ENCODE measurements at places on chromosomes 1 and 21. TPM values are rescaled to one million over a fixed set of nuclear protein-coding genes. Genes with fewer than 3 reads are reported as not detected.
A peak's percentile ranks its signal among the peaks of the same experiment; 100 is the strongest.

GRCh38 chr1:200198236-200198635, 170.7 kb downstream of the NR5A2 start:
- no peak overlapping the region for H3K27ac ChIP-seq
- no peak for DNase-seq
- peaks cover 1% of the 10 kb centered on the region for H3K4me1 ChIP-seq
- no peak overlapping the region for H3K4me3 ChIP-seq
- H3K36me3 ChIP-seq = peaks cover 2% of the 10 kb centered on the region
- no peaks in the 10 kb centered on the region for H3K27me3 ChIP-seq

- peaks cover 82% of the 10 kb centered on the region for H3K27me3 ChIP-seq
- H3K4me1 ChIP-seq = peaks cover 5% of the 10 kb centered on the region
- H3K4me3 ChIP-seq = no peak overlapping the region
- no peak overlapping the region for H3K27ac ChIP-seq
Measured at GRCh38 chr1:36656271-36656670, 173.6 kb upstream of the CSF3R start.

The TSPEAR gene
- 0.07 TPM for polyA plus RNA-seq

The BRINP3 gene
- not detected for polyA plus RNA-seq

DNA sequence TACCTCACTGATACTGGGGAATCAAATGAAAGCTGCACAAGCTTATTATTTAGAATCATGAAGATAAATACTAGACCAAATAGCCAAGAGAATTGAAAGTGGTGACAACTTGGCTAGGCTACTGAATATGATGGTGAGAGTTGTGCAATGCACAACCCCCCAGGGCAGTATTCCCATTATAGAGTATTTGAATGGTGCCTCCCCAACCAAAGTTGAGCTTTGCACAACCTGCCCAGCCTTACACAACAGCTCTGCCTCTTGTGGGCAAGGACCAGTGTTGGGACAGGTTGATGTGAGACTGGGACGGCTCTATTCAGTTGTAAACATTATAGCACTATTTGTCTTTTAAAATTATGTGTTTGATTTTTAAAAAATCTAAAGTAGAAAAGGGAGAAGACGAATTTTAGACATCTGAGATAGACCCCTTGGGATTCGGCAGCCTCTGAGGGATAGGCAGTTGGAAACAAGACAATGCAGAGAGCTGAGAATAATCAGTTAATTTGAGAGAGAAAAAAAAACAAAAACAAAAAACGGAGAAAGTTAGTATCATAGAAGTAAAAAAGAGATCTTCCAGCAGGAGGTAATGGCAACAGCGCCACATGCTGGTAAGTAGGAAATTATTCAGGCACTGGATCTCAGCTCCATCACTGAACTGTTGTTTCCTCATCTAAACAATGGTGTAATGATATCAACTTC, 91.0 kb upstream of the KCNA3 start:
- peak overlapping the region; percentile 12 for H3K27ac ChIP-seq
- no peaks in the 10 kb centered on the region for H3K36me3 ChIP-seq
- peak; percentile 44 for DNase-seq
- H3K4me1 ChIP-seq = peaks cover 6% of the 10 kb centered on the region

GRCh38 chr1:79974659-79975058, 968.1 kb upstream of the ADGRL4 start:
- no peaks in the 10 kb centered on the region for H3K27me3 ChIP-seq
- H3K4me1 ChIP-seq = no peaks in the 10 kb centered on the region
- no peak overlapping the region for H3K27ac ChIP-seq
- DNase-seq = no peak

GRCh38 chr21:25127007-25127406, 480.3 kb downstream of the MRPL39 start:
- no peak for DNase-seq
- no peaks in the 10 kb centered on the region for H3K4me1 ChIP-seq
- H3K27ac ChIP-seq = no peak overlapping the region
- no peaks in the 10 kb centered on the region for H3K36me3 ChIP-seq
- H3K4me3 ChIP-seq = no peak overlapping the region

The KRTAP12-3 gene
- not detected for polyA plus RNA-seq

The SLC35F3 gene
- polyA plus RNA-seq = not detected

The CENPF gene
- polyA plus RNA-seq = 1.5 TPM

The CYP4A22 gene
- not detected for polyA plus RNA-seq

- H3K27me3 ChIP-seq = peaks cover 4% of the 10 kb centered on the region
- no peak for DNase-seq
- peaks cover 9% of the 10 kb centered on the region for H3K4me1 ChIP-seq
- H3K27ac ChIP-seq = peak overlapping the region; percentile 8
- H3K4me3 ChIP-seq = no peak overlapping the region
Measured at GRCh38 chr1:228513236-228513900, 26.2 kb downstream of the RNF187 start.

The NR1I3 gene
- polyA plus RNA-seq = not detected

DNA sequence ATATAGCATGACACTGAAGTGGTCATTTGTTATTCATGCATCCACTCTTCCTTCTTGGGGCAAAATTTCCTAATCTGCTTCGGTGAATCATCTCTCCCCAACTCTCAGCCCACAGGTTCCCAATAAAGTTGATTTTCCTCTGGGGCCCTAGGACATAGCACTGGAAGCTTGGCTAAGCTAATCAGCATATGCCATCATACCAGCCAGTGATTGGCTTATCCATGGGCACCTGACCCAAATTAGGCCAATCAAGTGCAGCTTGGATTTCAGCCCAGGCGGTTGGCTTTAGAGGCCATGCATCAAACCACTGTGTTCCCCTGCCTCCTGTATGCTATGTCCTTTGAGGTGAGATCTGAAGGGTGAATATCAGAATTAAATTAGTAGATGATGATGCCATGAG, 58.9 kb downstream of the C1orf94 start:
- no peak for DNase-seq
- no peaks in the 10 kb centered on the region for H3K36me3 ChIP-seq
- H3K4me3 ChIP-seq = no peak overlapping the region
- no peaks in the 10 kb centered on the region for H3K4me1 ChIP-seq
- H3K27ac ChIP-seq = no peak overlapping the region

GRCh38 chr1:159831412-159832141, 4.9 kb downstream of the SLAMF8 start:
- H3K27ac ChIP-seq = peak overlapping the region; percentile 12
- peaks cover 8% of the 10 kb centered on the region for H3K36me3 ChIP-seq
- H3K27me3 ChIP-seq = no peaks in the 10 kb centered on the region
- DNase-seq = no peak
- H3K4me1 ChIP-seq = peaks cover 32% of the 10 kb centered on the region
- no peak overlapping the region for H3K4me3 ChIP-seq

The SMCP gene
- not detected for polyA plus RNA-seq

DNA sequence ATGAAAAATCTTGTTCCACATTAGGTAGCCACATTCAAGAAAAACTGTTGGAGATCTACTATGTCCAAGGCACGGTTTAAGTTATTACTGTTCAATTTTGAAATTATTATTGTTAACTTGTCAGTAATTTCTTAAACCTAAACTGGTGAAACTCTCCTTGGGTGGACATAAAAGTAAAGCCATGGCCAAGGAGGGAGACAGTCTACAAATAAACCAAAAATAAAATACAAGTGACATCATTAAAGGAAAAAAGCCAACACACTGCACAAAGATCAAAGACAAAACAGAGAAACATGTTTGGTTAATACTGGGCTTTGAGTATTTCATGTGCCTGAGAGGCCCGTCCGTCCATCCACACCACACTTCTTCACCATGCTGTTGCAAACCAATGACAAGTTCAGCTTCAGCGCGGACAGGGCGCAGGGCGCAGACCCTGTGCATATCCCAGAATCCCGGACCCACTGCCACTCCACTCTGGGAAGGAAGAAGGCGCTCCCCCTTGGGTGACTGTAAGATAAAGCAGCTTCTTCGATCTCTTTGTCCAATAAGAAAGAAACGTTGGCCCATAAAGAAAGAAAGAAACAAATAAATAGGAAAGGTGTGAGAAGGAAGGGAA, 918 bp upstream of the RASAL2 start:
- H3K27me3 ChIP-seq = peaks cover 48% of the 10 kb centered on the region
- no peak for DNase-seq
- peak overlapping the region; percentile 75 for H3K4me3 ChIP-seq
- H3K36me3 ChIP-seq = peaks cover 5% of the 10 kb centered on the region
- peaks cover 12% of the 10 kb centered on the region for H3K4me1 ChIP-seq
- H3K27ac ChIP-seq = no peak overlapping the region

The SNX7 gene
- polyA plus RNA-seq = not detected

DNA sequence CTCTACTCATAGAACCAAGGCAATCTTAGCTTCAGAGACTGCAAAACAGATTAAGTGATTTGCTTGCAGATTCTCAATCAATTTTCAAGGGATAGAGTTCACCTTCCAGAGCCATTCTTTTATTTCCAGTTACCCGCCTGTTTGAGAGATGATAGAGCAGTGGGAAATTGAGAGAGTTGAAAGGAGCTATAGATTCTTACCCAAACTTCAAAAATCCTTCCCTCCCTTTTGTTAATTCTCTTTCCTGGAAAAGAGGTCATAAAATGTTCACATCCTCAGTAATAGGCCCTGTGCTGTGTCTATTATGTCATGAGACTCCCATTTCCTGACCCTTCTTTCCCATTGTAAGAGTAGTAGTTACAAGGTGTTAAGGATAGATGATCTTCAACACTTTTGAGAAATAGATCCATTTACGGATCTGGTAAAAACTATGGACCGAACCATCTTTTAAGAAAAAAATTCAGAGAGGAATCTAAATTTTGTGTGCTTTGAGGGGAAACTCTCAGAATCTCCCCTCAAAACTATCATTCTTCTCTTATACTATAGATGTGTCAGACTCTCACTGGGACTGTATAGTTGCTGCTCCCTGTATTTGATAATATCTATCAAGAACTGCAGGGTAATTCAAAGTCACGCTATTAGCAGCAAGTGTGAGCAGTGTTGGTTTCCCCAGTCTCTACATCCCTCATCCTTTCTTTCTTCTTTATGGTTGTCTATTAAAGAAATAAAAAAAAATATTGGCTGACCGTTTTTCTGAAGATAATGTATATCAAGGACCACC, 8.0 kb downstream of the RGS4 start:
- H3K4me3 ChIP-seq = no peak overlapping the region
- no peak overlapping the region for H3K27ac ChIP-seq
- H3K27me3 ChIP-seq = peaks cover 6% of the 10 kb centered on the region
- H3K4me1 ChIP-seq = no peaks in the 10 kb centered on the region
- DNase-seq = no peak

GRCh38 chr1:166960858-166961474, 14.4 kb downstream of the ILDR2 start:
- no peak overlapping the region for H3K4me3 ChIP-seq
- no peaks in the 10 kb centered on the region for H3K4me1 ChIP-seq
- no peak for DNase-seq
- H3K27ac ChIP-seq = no peak overlapping the region

- H3K4me1 ChIP-seq = no peaks in the 10 kb centered on the region
- H3K36me3 ChIP-seq = no peaks in the 10 kb centered on the region
- H3K4me3 ChIP-seq = no peak overlapping the region
- no peak for DNase-seq
- H3K27ac ChIP-seq = no peak overlapping the region
- peaks cover 20% of the 10 kb centered on the region for H3K27me3 ChIP-seq
Measured at GRCh38 chr21:41029571-41029970, 138.4 kb upstream of the BACE2 start.

GRCh38 chr1:66012106-66012784, 219.6 kb downstream of the PDE4B start:
- no peak for DNase-seq
- peak overlapping the region; percentile 7 for H3K4me3 ChIP-seq
- H3K27ac ChIP-seq = no peak overlapping the region
- H3K4me1 ChIP-seq = peaks cover 8% of the 10 kb centered on the region
- no peaks in the 10 kb centered on the region for H3K36me3 ChIP-seq
- peaks cover 14% of the 10 kb centered on the region for H3K27me3 ChIP-seq

GRCh38 chr1:76234061-76234460, 159.5 kb downstream of the ST6GALNAC3 start:
- H3K4me3 ChIP-seq = no peak overlapping the region
- no peaks in the 10 kb centered on the region for H3K27me3 ChIP-seq
- peaks cover 8% of the 10 kb centered on the region for H3K4me1 ChIP-seq

The TUT4 gene
- polyA plus RNA-seq = 40.9 TPM

GRCh38 chr1:224565611-224566406, 50.3 kb upstream of the CNIH3 start:
- H3K4me3 ChIP-seq = no peak overlapping the region
- H3K36me3 ChIP-seq = no peaks in the 10 kb centered on the region
- no peak overlapping the region for H3K27ac ChIP-seq
- H3K4me1 ChIP-seq = no peaks in the 10 kb centered on the region

DNA sequence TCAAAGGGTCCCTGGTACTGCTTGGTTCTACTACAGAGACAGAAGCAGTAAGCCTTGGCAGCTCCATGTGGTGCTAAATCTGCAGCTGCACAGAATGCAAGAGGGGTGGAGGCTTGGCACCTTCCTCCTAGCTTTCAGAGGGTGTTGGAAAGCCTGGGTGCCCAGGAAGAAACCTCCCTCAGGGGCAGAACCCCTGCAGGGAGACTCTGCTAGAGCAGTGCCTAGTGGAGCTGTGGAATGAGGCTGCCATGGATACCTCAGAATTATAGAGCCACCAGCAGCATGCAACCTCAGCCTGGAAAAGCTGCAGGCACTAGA, 76.2 kb upstream of the TLR5 start:
- H3K4me3 ChIP-seq = no peak overlapping the region
- no peak for DNase-seq
- no peaks in the 10 kb centered on the region for H3K36me3 ChIP-seq
- H3K4me1 ChIP-seq = no peaks in the 10 kb centered on the region
- no peaks in the 10 kb centered on the region for H3K27me3 ChIP-seq
- H3K27ac ChIP-seq = no peak overlapping the region

GRCh38 chr1:205048382-205048781, 5.4 kb downstream of the CNTN2 start:
- no peak overlapping the region for H3K27ac ChIP-seq
- peaks cover 23% of the 10 kb centered on the region for H3K27me3 ChIP-seq
- no peak for DNase-seq
- H3K4me3 ChIP-seq = no peak overlapping the region
- H3K36me3 ChIP-seq = no peaks in the 10 kb centered on the region

- H3K4me3 ChIP-seq = no peak overlapping the region
- peaks cover 81% of the 10 kb centered on the region for H3K27me3 ChIP-seq
- no peaks in the 10 kb centered on the region for H3K36me3 ChIP-seq
- no peaks in the 10 kb centered on the region for H3K4me1 ChIP-seq
Measured at GRCh38 chr1:18293291-18293690, 185.7 kb downstream of the IGSF21 start.

DNA sequence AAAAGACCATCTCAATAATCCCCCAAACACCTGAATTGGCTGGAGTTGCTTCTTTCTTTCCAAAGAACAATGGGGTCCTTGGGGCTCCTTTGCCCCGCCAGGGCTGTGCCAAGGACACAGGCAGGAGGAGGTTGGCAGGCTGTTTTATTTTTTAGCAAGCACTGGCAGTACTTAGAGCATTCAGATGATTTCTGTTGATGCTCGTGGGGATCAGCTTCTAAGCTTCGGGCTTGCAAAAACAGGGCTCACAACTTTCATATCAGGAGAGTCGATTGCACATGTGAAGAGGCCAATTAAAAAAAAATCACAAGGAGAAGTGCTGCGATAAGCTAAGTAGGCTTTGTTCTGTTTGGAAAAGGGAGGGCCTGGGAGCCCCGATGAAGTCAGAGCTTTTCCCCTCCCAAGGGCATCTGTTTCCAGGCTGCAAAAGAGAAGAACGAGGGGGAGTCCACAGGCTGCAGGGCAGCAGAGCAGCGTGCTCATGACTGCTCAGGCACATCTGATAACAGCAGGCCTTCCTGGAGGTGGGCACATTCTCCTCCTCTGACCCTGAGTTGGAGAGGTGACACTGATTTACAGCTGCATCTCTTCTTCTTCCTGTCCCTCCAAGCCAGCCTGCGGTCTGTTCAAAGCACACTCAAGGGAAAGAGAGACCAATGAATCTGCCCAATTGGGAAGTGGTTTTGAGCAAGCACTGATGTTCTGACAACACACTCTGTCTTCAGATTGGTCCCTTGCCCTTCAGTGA, 27.3 kb upstream of the BCAR3 start:
- H3K4me1 ChIP-seq = peaks cover 17% of the 10 kb centered on the region
- no peak for DNase-seq
- H3K27me3 ChIP-seq = no peaks in the 10 kb centered on the region
- H3K27ac ChIP-seq = no peak overlapping the region
- H3K36me3 ChIP-seq = no peaks in the 10 kb centered on the region

GRCh38 chr21:34882719-34883131, 166.4 kb downstream of the RUNX1 start:
- peaks cover 45% of the 10 kb centered on the region for H3K4me1 ChIP-seq
- no peak overlapping the region for H3K4me3 ChIP-seq
